Amniotic epithelial cell (primary cell): ENCODE measurements at places on chromosomes 2 and 18.
A peak's percentile ranks its signal among the peaks of the same experiment; 100 is the strongest.

DNA sequence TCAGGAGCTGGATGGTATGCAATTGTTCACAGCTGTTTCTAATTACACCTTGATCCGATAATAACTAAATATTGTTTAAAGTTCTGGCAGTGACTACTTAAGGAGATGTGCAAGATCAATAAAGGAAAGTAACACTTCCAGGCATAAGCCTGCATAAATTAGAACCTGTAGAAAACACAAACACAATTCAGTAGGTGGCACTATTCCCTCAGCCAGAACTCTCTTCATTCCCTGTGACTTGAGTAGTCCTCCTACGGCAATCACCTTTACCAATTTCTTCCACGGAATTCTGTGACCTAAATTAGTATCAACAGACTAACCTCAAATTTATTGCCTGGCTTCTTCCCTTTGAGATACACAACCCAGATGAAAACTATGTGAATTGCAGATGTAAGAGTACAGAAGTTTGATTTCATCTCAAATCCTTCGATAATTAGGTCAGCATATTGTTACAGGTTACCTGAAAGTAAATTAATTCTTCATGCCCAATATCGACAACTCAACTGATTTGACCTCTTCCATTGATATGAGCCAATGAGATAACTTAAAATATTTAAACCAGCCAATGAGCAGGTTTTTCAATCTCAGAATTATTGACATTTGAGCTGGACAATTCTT is 137.8 kb downstream of the PID1 start:
- peak; percentile 71 for DNase-seq

- DNase-seq, result no peak
Measured at GRCh38 chr2:195824478-195824877, 167.5 kb downstream of the SLC39A10 start.

DNA sequence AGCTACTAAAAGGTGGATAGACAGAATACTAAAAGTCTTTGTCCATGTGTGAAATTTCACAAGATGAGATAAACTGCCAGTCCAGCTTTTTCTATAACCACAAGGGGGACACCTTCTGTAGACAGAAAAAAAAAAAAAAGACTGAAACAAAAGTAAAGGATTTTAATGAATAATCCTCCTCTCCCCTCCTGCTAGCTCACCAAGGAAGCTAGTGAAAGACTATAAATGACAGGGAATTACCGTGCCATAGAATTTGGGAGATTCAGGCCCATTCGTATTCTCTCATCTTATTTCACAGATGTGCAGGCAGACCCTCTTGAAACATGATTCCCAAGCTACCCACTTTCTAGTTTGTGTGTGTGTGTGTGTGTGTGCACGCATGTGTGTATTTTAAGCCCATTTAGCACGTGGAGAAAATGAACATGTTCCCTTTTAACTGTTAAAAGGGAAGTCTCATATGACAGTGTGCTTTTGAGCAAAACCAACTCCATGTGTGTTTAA is 36.3 kb upstream of the SLC8A1 start:
- peak; percentile 35 for DNase-seq

DNA sequence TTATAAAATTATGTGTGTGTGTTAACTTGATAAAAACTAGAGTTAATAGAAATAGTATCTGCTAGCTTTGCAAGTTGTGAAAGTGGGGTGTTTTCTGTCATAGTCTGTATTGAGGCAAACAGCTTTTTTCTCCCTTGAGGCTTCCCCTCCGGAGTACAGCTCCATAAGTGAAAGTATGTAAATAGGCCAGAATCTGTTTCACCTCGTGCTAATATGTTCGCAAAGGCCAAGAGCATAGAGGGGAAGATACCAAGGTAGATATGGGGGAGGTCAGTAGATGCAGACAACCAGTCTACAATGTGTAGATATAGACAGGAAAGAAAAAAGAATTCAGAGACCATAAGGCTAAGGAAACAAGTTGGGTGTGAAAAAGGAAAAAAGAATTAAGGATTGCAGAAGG is 72.9 kb downstream of the PTRHD1 start:
- DNase-seq, result no peak

DNA sequence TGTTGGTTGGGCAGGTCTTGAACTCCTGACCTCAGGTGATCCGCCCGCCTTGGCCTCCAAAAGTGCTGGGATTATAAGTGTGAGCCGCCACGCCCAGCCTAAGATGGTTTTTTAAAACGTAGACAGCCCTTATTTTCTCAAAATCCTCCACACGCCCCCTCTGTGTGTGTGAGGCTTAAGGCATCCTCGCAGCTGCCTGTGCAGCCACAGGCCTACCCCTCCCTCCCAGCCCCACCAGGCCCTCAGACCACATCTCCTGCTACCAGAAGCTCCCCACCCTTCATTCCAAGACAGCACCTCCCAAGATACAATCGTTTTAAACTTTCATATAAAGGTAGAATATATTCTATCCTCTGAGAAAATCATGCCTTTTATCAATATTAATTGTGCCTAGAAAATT is 4.8 kb downstream of the ANO7 start:
- no peak for DNase-seq

- no peak for DNase-seq
Measured at GRCh38 chr2:37555457-37555856, 116.0 kb downstream of the CDC42EP3 start.

- no peak for DNase-seq
Measured at GRCh38 chr2:114316532-114317300, 125.7 kb upstream of the DPP10 start.

DNA sequence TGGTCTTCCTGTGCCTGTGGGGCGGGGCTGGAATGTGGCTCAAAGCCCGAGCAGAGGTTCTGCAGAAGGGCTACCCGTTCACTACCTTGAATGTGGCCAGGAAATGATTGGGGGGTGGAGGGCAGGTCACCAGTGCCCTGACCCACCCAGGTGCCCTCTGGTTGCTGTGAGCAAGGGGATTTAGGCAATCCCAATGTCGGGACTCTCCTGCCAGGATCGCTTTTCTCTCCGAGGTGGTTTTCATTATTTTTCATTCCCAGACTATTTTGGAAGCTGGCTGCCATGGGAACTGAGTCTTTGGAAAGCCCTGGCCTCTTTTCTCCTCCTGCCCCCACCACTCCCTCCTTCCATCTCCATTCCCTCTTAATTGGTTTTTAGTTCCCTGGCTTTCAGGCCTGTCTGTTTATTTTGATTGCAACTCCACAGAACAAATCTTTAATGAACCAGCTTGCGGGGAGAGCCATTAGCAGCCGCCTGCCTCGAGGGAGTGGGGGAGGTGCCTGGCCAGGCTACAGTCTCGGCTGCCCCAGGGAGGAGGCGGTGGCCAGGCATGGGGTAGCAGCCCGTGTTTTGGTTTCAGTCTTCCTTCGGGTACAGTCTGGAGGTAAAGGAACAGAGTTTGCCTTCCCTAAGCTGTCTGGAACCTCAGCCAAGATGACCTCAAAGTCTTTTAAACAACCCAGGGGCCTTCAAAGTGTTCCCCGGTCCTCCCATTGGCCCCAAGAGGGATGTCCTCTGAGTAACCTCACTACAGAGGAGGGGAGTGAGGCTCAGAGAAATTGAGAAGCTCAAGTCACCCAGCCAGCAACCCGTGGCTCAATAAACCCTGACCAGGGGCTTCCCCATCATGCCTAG is 114.4 kb upstream of the HAAO start:
- no peak for DNase-seq

DNA sequence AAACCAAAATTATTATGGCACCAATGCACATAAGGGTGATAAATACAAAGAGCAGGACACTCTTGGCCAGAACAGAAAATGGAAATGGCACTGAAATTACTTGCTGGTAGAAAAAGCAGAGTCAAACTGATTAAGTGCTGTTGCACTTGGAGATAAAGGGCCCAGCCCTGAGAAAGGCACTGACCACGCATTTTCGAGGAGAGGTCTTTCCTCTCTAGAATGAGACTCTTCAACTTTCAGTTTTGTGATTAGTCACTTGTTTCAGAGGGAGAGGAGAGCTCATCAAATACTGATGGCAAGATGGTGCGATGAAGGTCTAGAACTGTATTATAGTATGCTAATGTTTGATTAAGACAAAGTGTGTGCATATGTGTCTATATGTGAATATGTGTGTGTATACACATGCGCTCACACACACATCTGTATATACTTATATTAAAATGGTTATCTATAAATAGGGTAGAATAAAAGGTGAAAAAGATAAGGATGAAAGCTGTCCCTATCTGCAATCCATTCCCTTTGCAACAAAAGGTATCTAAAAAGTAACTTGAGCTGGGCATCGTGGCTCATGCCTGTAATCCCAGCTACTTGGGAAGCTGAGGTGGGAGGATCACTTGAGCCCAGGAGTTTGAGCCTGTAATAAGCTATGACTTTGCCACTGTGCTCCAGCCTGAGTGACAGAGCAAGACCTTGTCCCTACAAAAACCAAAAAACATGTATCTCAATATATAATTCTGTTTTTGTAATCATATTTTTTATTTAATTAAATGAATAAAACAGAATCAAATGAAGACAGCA is 48.8 kb upstream of the ZDBF2 start:
- DNase-seq, result no peak

GRCh38 chr2:232348936-232349335 is 29.6 kb upstream of the ALPP start:
- DNase-seq, result no peak

DNA sequence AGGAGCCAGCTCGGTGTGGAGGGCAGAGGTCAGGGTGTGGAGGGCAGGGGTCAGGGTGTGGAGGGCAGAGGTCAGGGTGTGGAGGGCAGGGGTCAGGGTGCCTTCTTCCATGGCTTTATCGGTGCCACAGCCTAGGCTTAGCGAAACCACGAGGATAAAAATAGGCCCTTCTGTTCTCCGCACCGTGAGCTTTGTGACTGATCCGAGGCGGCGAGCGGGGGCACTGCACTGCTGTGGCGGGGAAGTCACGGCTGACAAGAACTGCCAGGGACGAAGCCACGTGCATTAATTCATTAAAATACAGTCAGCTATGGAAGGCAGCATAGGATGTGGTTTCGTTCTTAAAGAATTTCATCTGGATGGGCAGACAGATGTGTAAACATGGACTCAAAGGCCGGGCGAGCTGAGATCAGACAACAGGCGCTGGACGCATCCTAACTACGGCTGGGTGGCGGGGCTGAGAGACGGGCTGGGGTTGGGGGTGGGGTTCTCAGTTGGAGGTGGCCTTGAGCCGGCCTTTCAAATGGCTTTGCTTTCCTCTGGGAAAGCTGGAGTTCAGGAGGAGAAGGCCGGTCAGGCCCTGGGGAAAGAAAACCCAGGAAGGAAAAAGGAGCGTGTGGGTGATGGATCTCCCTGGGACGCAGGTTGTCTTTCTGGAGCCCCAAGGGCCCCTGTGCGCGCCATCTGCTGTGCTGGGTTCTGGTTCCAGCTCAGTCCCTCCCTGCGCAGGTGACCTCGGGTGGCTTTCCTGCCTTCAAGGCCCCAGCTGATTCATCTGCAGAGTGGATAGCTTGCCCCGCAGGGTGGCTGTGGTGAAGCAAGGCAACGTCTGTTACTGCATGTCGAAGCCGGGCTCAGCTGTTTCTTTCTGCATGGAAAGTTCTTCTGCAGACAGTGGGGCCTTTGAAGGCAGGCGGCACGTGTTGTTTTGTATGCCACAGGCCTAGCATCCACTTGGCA is 958 bp upstream of the ALLC start:
- DNase-seq, result no peak

DNA sequence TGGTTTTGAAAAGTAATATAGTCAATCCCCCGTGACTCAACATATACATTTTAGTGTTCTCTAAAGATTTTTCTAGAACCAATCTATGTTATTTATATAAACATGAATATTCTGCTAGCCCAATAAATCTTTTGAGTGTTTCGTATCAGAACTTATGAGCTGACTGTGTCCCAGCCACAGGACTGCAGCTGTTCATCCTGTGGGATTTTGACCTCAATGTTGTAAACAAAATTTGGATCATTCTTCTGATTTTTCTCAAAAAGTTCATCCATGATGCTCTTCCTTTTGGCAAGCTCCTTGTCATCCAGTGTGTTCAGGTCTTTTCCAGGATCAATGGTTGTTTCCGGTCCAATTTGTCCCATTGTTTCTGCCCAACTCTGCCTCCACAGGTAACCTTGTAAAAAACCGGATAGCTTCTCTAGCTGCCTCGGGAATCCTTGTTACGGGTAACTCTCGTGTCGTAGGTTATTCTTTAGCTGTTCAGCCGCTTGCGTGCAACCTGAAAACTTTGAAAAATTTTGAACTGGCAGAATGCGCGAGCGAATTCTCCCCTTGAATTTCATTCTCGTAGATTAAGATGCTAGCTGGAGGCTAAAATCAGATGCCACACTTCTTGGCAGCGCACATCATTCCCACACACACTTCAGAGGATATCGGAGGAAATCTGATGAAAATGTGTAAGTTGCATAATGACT is 195.2 kb downstream of the SH3BP4 start:
- no peak for DNase-seq

- no peak for DNase-seq
Measured at GRCh38 chr2:85999061-85999831, 106.4 kb downstream of the POLR1A start.

GRCh38 chr2:68992933-68993332 is 18.5 kb downstream of the GKN1 start:
- no peak for DNase-seq

- no peak for DNase-seq
Measured at GRCh38 chr2:86753606-86754005, 33.5 kb downstream of the RMND5A start.

DNA sequence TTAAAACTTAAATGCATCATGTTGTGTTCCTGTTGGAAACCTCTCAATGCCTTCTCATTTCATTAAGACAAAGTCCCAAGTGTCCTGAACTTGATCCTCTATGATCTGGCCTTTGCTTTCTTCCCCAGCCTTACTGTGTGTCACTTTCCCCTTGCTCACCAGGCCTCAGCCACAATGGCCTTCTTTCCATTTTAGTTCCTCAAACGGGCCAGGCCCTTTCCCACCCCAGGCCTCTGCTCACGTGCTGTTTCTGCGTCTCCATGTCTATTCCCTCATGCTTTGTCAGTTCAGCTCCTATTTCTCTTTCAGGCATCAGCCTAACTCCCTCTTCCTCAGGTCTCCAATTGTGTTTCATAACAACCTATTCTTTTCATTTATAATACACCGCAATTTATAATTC is 19.5 kb downstream of the CXCR4 start:
- DNase-seq, result no peak

DNA sequence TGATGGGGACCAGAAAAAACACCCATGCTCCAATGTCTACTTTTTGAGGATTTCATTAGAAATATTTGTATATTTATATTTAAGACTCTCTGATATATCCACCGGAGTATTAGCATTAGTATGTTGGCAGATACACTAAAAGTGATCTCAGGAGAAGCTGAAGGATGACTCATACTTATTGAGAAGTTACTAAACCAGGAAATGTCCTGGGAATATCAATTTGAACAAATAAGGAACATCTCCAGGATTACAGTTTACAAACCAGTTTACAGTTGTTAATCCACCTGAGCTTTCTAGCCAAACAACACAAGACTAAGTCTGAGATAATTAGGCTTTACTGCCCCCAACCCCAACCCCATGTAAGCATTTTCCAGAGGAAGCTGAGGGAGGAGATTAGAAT is 16.1 kb upstream of the DPP4 start:
- no peak for DNase-seq

- DNase-seq, result no peak
Measured at GRCh38 chr18:45554389-45554737, 60.9 kb upstream of the SLC14A2 start.

DNA sequence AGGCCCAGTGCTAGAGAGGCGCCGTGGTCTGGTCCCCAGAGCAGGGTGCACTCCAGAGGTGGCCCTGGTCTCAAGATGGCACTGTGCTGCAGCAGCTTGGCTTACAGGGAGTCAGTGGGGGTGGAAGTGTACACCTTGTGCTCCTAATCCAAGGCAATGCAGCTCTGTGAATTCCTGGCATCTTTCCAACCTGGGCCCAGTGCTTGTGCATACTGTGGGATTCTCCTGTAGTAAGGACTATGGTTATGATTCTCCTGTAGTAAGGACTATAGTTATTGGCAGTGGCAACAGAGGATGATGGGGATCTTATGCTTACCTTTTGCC is 616.7 kb upstream of the REG3G start:
- no peak for DNase-seq
